Activated CD4-positive, alpha-beta T cell treated with anti-CD3 and anti-CD28 coated beads, Interleukin-2, amount 10 ng/mL, durations not matched to agents 24 days and 14 days (primary cell): ENCODE measurements at places on chromosomes 5 and 9. TPM values are rescaled to one million over a fixed set of nuclear protein-coding genes. Genes with fewer than 3 reads are reported as not detected.

DNA sequence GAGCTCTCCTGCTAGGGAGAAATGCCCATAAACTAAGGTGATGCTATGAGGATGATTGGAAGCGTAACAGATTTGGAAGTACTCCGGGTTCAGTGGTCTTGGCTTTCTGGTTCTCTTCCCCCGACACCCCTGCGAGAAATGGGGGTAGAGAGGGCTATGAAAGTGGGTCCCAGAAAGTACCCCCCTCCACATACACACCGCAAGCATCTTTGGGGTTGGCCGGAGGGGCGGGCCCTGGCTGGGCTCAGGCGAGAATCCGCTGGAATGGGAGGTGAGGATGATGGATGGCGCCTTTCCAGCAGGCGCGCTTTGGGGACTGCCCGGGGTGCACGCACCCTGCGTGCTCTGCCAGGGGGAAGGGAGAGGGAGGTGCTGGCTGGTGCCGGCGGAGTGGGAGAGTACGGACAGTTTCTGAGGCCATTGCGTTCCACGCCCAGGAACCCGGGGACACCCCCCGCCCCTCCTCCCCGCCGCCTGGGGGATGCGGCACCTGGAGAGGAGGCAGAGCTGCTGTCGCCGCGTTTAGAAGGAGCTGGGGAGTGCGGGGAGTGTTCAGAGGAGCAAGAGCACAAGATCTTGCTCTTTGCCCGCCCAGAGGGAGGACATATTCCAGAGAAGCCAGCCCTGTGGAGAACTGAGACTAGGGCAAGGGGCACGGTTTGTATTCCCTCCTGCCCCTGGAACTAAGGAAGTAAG is 1.9 kb downstream of the PCSK5 start:
- H3K36me3 ChIP-seq, result no peaks in the 10 kb centered on the region
- H3K4me1 ChIP-seq, result peaks cover 27% of the 10 kb centered on the region
- H3K27me3 ChIP-seq, result peaks cover 44% of the 10 kb centered on the region
- peak overlapping the region; percentile 47 for H3K27ac ChIP-seq
- peak; percentile 69 for DNase-seq

DNA sequence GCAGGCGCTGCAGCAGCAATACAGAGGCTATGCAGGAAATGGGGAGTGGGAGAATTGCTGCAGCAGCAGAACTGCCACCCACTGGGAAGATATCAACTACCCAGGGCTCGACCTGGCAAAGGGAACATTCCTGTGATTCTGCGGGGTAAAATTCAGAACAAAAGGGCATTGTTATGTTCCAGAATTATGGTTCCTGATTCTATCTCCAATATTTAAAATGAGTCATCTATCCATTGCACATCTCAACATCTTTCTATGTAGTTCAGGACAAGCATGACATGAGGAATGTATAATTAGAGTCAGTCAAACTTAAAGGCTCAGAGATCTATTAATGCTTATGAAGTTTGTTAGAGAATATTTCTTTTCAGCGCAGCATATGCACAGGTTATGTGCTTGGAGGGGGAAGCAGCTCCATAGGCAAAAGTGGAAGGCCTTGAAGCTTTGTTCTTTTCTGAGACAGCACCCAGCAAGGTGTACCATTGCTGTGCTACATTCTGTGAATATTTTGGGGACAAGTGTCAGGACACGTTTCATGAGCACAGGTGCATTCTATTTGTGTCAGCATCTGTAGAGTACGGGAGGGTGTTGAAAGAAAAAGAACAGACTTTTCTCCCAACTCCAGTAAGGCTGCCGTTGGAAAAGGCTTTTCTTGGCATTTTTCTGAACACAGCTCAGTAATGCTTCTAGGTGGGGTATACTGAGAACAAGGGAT is 395.6 kb upstream of the MPDZ start:
- no peaks in the 10 kb centered on the region for H3K36me3 ChIP-seq
- no peaks in the 10 kb centered on the region for H3K27me3 ChIP-seq
- H3K27ac ChIP-seq, result no peak overlapping the region
- no peaks in the 10 kb centered on the region for H3K4me1 ChIP-seq
- DNase-seq, result no peak

- no peaks in the 10 kb centered on the region for H3K4me1 ChIP-seq
- H3K4me3 ChIP-seq, result no peak overlapping the region
- H3K27ac ChIP-seq, result no peak overlapping the region
- H3K27me3 ChIP-seq, result peaks cover 4% of the 10 kb centered on the region
- DNase-seq, result no peak
- H3K36me3 ChIP-seq, result no peaks in the 10 kb centered on the region
Observed at GRCh38 chr5:171624396-171624795, 161.2 kb upstream of the SMIM23 start.

Gene IL33
- total RNA-seq, result not detected in 2 replicates

GRCh38 chr5:92519811-92520632 is 1061.0 kb downstream of the NR2F1-AS1 start:
- no peak for DNase-seq
- no peaks in the 10 kb centered on the region for H3K36me3 ChIP-seq
- H3K27me3 ChIP-seq, result no peaks in the 10 kb centered on the region
- H3K27ac ChIP-seq, result no peak overlapping the region

Gene CCDC107
- total RNA-seq, result 20.8 and 21.8 TPM in 2 replicates

Gene TUBB4B
- 292 and 299 TPM in 2 replicates for total RNA-seq

Gene GTF2H2C
- 63.3 and 66.5 TPM in 2 replicates for total RNA-seq
